GM12878 (cell line): ENCODE measurements at places on chromosomes 4 and X.

- H3K27ac ChIP-seq, result no peak overlapping the region
- H3K4me1 ChIP-seq, result no peaks in the 10 kb centered on the region
- DNase-seq, result no peak
- no peak overlapping the region for H3K4me3 ChIP-seq
These were observed 17.1 kb downstream of the MGST2 start for GRCh38 chr4:139682741-139683151.

DNA sequence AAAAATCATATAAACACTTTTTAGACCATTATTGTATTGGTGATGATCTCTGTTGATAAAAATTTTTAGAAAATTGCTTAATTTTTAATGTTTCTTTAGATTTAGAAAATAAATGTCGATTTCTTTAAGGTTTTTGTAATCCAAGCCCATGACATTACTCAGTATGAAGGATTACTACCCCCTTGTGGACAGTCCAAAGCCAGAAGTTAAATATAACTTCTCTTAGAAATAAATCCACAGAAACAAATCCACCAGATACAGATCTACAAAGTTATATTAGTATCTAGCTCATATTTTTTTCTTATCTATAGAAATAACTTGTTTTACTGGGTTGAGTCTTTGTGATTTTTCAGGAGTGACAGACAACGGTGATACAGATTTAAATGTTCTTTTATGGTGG, 18.9 kb downstream of the TIFA start:
- peaks cover 3% of the 10 kb centered on the region; the same call in 1 of the 2 replicates for H3K36me3 ChIP-seq
- H3K4me1 ChIP-seq, result no peaks in the 10 kb centered on the region
- H3K27ac ChIP-seq, result no peak overlapping the region
- H3K4me3 ChIP-seq, result no peak overlapping the region
- DNase-seq, result no peak
- H3K27me3 ChIP-seq, result no peaks in the 10 kb centered on the region

DNA sequence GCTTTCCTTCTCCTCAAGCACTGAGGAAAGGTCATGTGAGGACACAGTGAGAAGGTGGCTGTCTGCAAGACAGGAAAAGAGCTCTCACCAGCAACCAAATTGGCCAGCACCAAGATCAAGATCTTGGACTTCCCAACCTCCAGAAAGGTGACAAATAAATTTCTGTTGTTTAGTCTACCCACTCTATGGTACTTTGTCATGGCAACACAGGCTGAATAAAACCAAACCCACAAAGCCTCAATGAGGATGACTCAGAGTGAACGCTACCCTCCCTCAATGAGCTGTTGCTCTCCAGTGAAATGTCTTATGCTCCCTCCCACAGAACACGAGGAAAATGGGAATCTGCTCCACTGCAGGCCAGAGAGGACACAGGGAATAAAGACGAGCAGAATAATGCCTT, 244.1 kb downstream of the RAB28 start:
- H3K27ac ChIP-seq, result no peak overlapping the region
- H3K27me3 ChIP-seq, result no peaks in the 10 kb centered on the region
- H3K4me3 ChIP-seq, result no peak overlapping the region
- no peaks in the 10 kb centered on the region for H3K36me3 ChIP-seq

DNA sequence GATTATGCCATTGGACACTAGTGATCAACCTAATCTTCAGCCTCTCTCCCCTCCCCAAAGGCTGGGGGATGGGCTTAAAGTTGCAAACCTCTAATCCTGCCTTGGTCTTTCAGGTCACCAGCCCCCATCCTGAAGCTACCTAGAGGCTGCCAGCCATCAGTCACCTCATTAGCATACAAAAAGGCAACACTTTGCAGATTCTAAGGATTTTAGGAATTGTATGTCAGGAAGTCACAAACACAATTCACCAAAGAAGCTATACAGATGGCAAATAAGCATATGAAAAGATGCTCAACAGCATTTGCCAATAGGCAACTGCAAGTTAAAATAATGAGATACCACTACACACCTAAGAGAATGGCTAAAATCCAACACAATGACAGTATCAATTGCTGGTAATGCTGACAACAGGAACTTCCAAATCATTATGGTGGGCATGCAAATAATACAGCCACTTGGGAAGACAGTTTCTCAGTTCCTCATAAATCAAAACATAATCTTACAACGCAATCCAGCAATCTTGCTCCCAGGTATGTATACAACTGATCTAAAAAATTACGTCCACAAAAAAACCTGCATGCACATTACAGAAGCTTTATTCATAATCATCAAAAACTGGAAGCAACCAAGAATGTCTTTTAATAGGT, 9.0 kb upstream of the PIM2 start:
- H3K4me1 ChIP-seq, result 0 out of 2 replicates have a peak, but pooled peaks cover 5% of the 10 kb centered on the region
- H3K4me3 ChIP-seq, result no peak overlapping the region
- H3K27ac ChIP-seq, result no peak overlapping the region
- H3K36me3 ChIP-seq, result peaks cover 2% of the 10 kb centered on the region; the same call in 1 of the 2 replicates
- no peak for DNase-seq
- no peaks in the 10 kb centered on the region for H3K27me3 ChIP-seq

DNA sequence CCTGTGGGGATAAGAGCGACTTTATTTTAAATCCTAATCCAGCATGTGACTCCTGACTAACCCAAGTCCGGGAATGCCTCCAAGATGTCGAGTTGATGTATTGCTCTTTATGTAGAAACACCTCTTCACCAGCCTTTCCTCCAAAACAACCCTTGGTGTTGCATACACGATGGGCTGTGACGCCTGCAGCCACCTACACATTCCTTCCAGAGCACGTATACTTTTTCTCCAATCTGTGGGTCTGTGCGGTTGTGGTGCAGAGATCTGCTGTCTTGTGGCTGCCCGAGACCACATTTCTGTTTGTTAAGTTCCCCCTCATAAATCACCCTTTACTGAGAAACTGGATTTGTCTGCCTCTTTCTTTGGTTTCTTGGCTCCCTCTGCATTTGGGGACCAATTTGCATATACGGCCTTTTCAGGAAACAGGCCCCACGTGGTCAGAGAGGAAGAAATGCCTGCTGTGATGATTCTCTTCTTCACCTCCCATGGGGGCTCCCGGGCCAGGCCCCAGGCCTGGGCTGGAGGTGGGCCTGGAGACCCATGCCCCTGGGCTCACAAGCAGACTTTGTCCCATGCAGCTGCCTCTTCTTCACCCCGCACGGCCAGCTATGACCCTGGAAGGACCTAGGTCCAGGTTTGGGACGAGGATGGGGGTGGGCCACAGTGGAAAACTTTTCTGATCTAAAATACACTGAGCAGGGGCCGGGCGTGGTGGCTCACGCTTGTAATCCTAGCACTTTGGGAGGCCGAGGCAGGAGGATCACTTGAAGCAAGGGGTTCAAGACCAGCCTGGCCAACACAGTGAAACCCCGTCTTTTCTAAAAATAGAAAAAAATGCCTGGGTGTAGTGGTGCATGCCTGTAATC, 21.4 kb upstream of the AFAP1 start:
- DNase-seq, result peak; percentile 56
- H3K36me3 ChIP-seq, result no peaks in the 10 kb centered on the region
- H3K27ac ChIP-seq, result no peak overlapping the region
- H3K4me3 ChIP-seq, result no peak overlapping the region
- H3K4me1 ChIP-seq, result peaks cover 9% of the 10 kb centered on the region
- H3K27me3 ChIP-seq, result no peaks in the 10 kb centered on the region

DNA sequence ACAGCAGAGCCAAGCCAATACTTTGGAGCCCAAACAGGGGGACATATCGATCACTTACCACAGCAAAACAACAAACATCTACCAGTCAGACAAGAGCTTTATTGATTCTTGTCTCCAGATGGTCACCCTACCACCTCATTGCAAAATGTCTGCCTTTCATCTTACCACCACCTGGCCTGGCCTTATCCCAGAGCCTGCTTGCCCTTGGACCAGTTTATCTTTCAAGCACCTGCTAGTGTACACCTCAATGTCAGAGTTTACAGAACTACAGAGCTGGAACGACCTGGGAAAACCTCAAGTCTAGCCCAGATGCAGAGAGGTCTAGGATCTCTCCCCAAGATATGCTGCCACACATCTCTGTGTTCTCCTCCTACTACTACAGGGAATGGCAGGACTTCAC, 4.5 kb downstream of the BCAP31 start:
- H3K36me3 ChIP-seq, result peaks cover 6% of the 10 kb centered on the region
- DNase-seq, result no peak
- no peak overlapping the region for H3K4me3 ChIP-seq
- no peaks in the 10 kb centered on the region for H3K27me3 ChIP-seq
- no peaks in the 10 kb centered on the region for H3K4me1 ChIP-seq
- no peak overlapping the region for H3K27ac ChIP-seq

DNA sequence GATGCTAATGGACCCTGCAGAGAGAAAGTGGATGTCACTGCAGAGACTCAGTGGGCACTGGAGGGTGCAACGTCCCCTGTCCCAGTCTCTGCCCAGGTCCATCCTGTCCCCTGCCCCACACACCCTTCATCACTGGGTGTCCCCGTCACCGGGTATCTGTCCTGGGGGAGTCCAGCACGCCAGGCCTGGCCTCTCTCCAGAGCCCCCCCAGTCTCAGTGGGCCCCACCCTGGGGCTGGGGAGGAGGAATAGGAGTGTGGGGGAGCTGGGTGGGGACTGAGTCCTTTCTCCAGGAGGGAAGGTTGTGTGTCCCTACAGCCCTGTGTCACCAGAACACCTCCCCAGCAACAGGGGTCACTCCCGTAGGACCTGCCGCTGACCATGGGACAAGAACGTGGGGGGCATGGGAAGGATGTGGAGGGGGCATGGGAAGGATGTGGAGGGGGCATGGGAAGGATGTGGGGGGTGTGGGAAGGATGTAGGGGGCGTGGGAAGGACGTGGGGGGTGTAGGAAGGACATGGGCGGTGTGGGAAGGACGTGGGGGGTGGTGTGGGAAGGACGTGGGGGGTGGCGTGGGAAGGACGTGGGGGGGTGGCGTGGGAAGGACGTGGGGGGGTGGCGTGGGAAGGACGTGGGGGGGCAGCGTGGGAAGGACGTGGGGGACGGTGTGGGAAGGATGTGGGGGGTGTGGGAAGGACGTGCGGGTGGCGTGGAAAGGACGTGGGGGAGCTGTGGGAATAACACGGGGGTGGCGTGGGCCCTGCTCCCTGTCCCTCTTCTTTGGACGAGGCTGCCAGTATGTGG, 21.0 kb upstream of the SPON2 start:
- no peak overlapping the region for H3K4me3 ChIP-seq
- H3K36me3 ChIP-seq, result no peaks in the 10 kb centered on the region
- no peak overlapping the region for H3K27ac ChIP-seq
- no peaks in the 10 kb centered on the region for H3K4me1 ChIP-seq
- H3K27me3 ChIP-seq, result no peaks in the 10 kb centered on the region
- no peak for DNase-seq

DNA sequence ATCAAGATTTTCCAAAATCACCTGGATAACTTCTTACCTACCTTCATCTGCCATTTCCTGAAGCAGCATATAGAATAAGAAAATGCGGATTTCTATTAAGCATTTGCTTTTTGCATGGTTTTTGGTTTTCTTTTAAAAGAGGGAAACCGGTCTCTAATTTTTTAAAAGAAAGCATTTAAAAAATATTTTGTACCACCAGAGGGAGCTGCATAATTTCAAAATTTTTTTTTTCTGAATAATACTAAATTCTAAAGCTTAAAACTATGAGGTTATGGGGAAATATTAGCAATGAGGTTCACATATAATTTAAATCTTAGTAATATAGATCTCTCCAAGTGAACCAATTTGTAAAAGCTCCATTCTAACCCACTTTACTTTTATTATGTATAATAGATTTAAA, 137.7 kb upstream of the TENT5D start:
- no peaks in the 10 kb centered on the region for H3K27me3 ChIP-seq
- no peak overlapping the region for H3K27ac ChIP-seq
- H3K4me3 ChIP-seq, result no peak overlapping the region
- no peaks in the 10 kb centered on the region for H3K4me1 ChIP-seq
- no peaks in the 10 kb centered on the region for H3K36me3 ChIP-seq
- no peak for DNase-seq

- no peaks in the 10 kb centered on the region; the same call in 1 of the 2 replicates for H3K27me3 ChIP-seq
- no peak overlapping the region for H3K4me3 ChIP-seq
- H3K27ac ChIP-seq, result no peak overlapping the region
- no peaks in the 10 kb centered on the region for H3K36me3 ChIP-seq
These were observed 36.9 kb downstream of the STARD8 start for GRCh38 chrX:68684291-68684918.

GRCh38 chr4:81600520-81601357, 129.0 kb upstream of the RASGEF1B start:
- DNase-seq, result no peak
- no peaks in the 10 kb centered on the region for H3K27me3 ChIP-seq
- no peak overlapping the region for H3K27ac ChIP-seq
- no peaks in the 10 kb centered on the region for H3K36me3 ChIP-seq
- no peaks in the 10 kb centered on the region for H3K4me1 ChIP-seq

DNA sequence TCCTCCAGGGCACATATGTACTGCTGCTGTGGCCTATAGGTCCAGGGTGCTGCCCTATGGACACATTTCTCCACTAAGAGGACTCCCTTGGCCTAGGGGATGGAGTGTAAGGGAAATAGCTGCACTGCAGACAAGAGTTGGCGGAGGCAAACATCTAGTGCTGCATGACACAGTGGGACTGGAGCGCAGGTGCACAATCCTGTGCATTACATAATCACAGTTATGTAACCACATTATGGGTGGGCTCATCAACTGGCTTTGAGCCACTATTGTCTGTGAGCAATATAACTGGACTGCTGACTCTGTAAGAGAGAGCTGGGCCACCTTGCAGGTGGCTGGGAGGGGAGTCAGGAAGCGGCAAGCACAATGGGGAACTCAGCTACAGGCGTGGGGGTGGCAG, 3.2 kb upstream of the TIGD2 start:
- no peak overlapping the region for H3K4me3 ChIP-seq
- no peaks in the 10 kb centered on the region for H3K36me3 ChIP-seq
- H3K27ac ChIP-seq, result no peak overlapping the region
- no peaks in the 10 kb centered on the region for H3K27me3 ChIP-seq

DNA sequence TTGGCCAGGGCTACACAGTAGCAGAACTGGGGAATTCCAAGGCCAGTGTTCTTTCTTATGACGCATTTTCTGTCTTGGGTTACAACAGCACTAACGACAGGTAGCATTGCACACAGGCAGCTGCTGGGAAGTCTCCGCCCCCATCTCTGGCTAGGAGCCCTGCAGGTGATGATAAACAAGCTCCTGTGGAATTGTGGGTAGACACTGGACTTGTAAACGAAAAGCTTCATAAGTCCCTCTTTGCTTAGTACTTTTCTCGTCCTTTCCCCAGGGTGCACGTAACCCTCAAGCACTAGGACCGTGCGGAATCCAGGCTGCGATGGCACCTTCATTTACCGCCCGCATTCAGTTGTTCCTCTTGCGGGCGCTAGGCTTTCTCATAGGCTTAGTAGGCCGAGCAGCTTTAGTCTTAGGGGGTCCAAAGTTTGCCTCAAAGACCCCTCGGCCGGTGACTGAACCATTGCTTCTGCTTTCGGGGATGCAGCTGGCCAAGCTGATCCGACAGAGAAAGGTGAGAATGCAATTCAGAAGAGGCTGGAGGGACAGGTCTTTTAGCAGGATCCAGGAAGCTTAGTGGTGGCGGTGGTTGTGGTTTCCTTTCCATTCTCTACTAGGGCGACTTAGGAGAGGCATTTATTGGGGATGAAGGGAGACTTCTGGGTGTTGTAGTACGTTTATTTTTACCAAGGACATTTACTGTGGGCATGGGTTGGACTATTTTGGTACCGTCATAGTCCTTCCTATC, at the start of gene FAAH2:
Gene FAAH2 (plus strand): TSS at position 200 of the 745 bp plus-strand sequence. CDS start 120 bp downstream, at position 320.
- peak; percentile 23 for DNase-seq
- no peaks in the 10 kb centered on the region for H3K36me3 ChIP-seq
- peak within 1 kb of the TSS; percentile 15 for H3K27ac ChIP-seq
- peak within 1 kb of the TSS; percentile 47 for H3K4me3 ChIP-seq
- H3K27me3 ChIP-seq, result no peaks in the 10 kb centered on the region
